Right lobe of liver (tissue), 6 donors: ENCODE measurements at places on chromosomes 6 and 20. TPM values are rescaled to one million over a fixed set of nuclear protein-coding genes. Genes with fewer than 3 reads are reported as not detected.

Gene TCFL5
- total RNA-seq, result 3.9 TPM

Gene OPRM1
- not detected for total RNA-seq

Gene ZFP57
- total RNA-seq, result not detected

Gene CARMIL1
- total RNA-seq, result 8.5 TPM

Gene BMP6
- total RNA-seq, result 1.8 TPM

DNA sequence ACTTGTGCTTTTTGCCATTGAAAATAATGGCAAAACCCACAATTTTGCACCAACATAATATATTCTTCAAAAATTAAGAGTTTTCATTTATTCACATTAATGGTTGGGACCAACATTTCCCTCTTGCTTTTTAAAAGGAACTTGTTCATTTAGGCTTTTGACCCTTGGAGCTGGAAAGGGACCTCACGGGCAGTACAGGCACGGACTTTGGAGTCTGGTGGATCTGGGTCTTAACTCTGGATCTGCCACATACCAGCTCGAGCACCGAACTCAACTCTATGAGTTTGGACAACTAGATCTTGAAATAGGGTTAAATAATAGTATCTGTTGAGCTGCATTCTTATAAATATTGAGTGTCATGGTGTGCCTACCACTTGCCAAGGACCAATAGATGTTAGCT is 37.2 kb downstream of the AFDN start:
- no peak for DNase-seq

GRCh38 chr6:55088902-55089301 is 85.4 kb upstream of the HCRTR2 start:
- no peak for DNase-seq

- DNase-seq, result peak; percentile 43
Observed at GRCh38 chr20:63102721-63103375, 96.1 kb upstream of the BHLHE23 start.

DNA sequence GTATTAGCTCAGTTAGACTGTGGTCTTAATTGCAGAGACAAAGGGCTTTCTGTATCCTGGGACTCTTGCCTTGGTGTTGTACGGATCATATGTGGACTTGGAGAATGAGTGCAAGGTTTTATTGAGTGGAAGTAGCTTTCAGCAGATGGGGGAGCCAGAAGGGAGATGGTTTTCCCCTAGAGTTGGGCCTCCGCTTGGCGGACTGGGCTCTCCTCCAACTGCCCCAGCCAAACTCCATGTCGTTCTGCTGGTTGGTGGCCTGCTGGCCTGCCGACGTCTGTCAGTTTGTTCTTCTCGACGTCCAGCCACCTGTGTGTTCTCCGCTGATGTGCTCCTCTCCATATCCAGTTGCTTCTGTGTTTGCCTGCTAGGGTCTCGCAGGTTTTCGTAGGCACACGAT is 189.5 kb upstream of the FLRT3 start:
- DNase-seq, result no peak

DNA sequence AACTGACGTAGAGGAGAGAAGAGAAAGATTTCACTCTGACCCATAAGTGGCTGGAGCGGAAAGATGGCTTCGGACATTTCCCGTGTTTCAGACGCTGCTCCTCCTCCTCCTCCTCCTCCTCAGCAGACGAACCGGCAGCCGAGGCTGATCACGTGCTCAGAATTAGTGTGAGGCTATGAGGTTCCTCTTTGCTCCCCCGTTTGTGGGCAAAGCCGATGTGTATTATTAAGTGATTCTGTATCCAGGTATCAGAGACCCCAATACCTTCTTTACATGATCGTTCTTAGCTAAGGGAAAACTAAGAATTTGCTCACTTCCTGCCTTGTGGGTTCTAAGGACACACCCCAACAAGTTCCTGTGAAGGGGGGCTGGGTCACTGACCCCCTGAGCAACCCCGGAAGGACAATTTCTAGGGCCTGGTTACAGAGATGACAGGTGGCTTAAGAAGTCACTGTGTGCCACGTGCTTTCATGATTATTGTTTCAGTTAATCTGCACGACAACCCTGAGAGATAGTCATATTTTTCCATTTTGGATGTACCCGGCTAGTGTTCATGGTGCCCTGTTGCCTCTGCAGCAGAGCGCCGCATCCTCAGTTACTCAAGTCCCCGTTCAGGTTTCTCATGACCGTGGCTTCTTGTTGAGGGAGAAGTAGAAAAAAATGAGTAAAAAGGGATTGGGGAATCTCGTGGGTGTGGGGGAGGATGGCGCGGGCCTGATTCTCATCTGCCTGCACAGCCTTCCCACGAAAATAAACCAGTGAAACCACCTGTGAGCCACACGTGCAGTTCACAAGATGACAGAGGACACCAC is 671.8 kb downstream of the QKI start:
- DNase-seq, result no peak

DNA sequence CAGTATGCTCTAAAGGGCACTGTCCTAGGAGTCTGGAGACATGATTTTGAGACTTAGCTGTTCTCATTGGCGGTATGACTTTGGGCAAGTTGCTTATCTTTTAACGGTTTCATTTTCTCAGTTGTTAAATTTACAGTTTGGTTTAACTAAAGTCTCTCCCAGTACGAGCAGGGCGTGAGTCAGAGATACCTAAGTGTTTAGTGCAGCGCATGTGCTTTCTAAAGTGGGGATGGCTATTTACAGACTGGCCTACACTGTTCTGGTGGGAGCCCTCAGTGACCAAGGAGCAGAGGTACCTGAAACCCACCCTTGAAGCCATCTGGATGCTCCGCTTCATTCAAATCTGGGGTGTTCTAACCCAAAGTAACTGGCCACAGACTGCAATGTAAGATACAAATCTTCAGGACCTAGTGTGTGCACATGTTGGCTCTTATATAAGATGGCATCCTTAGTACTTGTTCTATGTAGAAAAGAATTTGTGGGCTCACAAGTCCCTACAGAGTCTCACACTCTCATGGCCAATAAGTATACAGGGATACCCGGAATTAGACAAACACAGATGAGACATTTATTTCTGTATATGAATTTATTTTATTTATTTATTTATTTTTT is 10.7 kb downstream of the MSH5 start:
- no peak for DNase-seq

- no peak for DNase-seq
Observed at GRCh38 chr6:81683912-81684311, 68.6 kb downstream of the TENT5A start.

GRCh38 chr6:134245706-134246105 is 72.2 kb downstream of the SGK1 start:
- DNase-seq, result no peak
